ENCODE measurements at places on chromosomes 5 and 9.

- no peak for DNase-seq
Measured at GRCh38 chr9:69857131-69857530, 36.5 kb downstream of the CFAP95 start.

DNA sequence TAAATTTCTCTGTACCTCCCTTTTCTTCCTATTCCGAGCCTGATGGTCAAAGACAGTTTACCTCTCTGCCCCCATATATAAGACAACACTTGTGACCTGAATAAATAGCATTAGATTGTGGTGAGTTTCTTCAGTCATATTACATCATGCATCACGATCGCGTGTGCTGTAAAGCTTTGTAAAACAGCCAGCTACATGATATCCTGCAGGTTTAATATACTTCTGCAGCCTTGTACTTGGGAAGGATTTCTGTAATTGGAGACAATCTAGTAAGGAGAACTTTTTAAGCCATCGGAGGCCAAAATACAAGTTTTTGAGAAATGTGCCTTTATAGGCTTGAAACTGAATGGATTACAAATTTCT, 711.8 kb upstream of the WWC1 start:
- no peak for DNase-seq

DNA sequence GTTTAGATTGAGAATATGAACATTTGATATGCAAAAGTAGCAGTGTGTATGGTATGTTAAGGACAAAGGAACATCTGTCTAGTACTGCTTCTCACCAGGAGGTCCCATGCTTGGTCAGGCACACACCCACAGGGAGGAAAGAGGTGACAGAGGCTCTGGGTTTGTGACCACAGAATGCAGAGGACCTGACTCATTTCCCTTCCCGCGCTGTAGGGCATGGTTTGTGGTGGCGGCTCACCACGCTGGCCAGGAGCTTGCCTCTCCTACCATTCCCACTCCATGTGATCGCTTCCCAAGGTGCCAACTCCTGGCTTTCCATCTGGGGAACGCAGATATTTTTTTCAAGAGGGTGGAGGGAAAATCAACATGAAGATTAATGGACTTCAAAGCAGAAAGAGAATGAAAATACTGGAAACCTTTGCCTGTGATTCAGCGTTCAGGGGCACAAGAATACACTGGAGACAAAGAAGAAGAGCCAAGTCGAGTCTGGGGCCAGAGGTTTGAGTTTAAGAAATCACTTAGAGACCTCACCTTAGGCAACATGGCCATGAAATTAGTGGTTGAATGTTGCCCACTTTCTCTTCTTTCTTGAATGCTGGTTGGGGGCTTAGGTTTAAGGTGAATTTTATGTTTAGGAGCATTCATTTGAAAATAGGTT, 477.8 kb downstream of the CCDC171 start:
- DNase-seq = no peak

DNA sequence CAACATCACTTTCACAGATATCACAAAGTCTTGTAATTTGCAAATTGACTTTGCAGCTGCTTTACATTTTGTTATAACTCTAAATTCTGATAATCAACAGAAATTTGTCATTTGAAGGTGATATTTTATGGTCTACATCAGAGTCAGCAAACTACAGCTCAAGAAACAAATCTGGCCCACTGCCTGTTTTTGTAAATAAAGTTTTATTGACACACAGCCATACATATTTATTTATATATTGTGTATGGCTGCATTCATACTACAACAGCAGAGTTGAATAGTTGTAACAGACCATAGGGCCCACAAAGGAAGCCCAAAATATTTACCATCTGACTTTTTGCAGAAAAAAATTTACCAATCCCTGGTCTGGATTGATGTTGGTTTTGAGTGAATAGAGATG, 87.0 kb upstream of the GRIA1 start:
- no peak for DNase-seq

DNA sequence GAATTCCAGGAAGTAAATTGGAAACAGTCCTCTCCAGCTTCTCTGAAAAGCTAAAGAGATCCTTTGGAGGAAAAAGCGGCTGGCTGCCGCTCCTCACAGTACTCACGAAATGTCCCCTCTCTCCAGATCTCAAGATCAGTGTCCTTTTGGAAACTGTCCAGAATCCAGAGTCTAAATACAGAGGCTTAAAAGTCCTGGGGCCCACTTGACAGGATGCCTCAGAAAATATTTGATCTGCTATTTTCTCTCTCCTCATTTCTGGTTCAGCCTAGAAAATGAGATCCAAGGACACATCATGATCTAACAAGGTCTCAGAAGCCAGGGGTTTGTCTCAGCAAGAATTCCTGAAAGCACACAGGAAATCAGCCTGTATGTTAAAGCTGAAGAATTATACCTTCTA, 7.2 kb downstream of the C1QTNF2 start:
- no peak for DNase-seq

DNA sequence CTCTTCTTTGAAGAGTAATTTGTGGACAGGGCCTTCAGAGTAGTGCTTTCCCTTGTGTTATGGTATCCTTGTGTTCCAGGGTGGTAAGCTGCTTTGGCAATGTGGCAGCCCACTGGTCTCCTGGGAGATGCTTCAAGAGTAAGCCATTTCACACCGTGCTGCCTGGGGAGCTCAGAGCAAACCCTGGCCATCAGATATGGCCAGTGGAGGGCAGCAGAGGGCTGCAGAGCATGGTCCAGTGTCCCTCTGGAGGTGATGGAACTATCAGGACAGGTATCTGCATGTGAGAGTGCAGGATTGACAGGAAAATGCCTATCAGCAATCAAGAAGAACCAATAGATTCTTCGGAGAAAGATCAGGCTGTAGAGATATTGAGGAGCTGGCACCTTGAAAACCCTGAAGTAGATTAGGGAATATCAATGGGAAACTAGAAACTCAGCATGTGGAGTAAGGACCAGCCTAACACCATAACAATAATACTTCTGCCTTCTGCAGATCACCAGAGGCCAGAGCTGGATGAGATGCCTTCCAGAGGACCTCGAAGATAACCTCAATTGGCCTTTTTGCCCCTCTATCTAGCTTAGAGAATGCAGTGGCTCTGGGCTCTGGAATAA, 90.8 kb downstream of the PLPPR1 start:
- no peak for DNase-seq

Measured in T follicular helper cell (primary cell).